ENCODE measurements at places on chromosomes 5 and 9.

DNA sequence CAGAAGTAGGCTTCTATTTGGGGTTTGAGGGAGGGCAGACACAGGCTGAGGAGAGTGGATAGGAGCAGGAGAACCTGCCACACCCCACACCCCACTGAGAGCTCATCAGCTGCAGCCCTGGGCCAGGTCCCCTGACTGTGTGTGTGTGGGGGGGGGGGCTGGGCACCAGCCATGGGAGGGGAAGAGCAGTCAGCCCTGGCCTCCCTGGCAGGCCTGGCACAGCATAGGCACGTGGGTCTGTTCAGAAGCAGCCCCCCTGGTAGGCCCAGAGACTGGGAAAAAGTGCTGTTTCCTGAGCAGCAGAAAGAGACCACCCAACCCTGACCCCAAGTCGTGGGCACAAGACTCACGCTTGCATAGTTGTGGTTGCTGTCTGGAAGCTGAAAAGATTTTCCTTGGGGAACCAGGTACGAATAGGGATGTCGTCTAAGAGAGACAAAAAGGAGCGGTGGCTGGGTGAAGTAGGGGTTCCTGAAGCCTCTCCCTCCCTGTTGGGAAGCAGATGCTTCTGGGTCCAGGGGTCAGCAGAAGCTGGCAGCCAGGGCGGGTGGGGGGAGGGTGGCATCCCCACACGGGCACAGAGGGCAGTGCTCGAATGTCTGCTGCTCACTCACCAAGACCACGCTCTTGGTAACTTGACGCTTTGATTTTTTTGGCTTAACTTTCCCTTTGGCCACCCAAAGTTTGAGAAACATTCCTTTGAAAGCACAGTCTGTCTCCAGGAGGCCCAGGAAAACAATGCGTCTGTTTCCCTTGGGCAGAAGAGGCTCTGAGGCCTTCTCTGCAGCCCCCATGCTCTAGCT lies 2.9 kb downstream of the NSMF start:
- H3K27me3 ChIP-seq: no peaks in the 10 kb centered on the region
- H3K36me3 ChIP-seq: peaks cover 19% of the 10 kb centered on the region
- no peak for DNase-seq
- H3K4me3 ChIP-seq: no peak overlapping the region

DNA sequence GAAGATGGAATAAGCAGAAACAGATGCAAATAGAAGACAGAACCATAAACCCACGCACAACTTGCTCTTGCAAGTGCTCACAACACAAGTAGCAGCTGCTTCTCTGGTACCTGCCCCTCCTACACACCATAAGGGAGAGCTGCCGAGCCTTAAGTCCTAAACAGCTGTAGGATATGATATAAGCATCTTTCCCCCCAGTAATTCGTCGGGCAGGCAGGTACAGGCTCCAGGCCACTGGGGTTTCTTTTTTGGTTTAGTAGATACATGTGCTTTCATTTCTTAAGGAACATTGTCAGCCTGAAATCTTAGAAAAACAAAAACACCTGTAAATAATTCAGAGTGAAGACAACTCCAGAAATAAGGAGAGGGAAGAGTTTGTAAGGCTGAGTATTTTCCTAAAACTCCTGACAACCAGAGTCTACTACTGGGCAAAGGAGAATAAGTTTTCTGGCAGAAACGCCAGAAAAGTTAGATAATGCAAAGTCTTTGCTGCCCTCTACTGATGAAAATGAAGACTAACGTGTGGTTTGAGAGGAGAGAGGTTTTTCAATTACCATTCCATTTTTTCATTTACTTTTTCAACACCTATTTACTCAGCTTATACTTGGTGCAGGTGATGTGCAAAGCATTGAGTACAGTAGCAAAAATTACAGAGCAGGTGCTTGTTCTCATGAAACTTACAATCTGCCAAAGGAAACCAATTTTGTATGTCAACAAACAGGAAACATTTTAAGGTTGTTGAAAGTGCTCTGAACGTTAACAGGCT lies 20.1 kb upstream of the TCERG1 start:
- no peak overlapping the region for H3K4me3 ChIP-seq
- no peak for DNase-seq
- H3K36me3 ChIP-seq: no peaks in the 10 kb centered on the region
- peaks cover 22% of the 10 kb centered on the region for H3K27me3 ChIP-seq
- no peak overlapping the region for H3K27ac ChIP-seq

DNA sequence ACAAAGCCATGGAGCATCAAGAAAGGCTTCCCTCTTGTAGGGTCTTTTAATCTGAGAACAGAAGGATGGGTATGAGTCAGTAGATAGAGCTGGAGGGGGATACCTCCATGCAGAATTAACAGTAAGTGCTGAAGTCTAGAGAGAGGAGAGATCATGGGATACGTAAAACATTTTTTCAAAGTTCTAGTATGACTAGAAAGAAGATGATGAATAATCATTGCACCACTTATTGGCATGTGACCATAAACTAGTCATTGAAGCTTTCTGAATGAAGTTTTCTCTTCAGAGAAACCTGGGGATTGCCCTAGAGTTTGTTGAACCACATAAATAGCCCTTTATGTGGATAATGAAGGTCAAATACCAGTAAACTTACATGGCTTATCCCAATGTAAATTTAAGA lies 48.6 kb upstream of the PTPRD start:
- H3K27me3 ChIP-seq: no peaks in the 10 kb centered on the region
- no peaks in the 10 kb centered on the region for H3K36me3 ChIP-seq
- no peak overlapping the region for H3K4me3 ChIP-seq
- DNase-seq: no peak

- DNase-seq: no peak
- H3K27me3 ChIP-seq: no peaks in the 10 kb centered on the region
- no peak overlapping the region for H3K27ac ChIP-seq
- H3K4me3 ChIP-seq: no peak overlapping the region
- H3K36me3 ChIP-seq: no peaks in the 10 kb centered on the region
- H3K4me1 ChIP-seq: no peaks in the 10 kb centered on the region
Measured at GRCh38 chr5:17665836-17666235, 31.6 kb downstream of the TAF11L14 start.

- no peak for DNase-seq
- H3K4me1 ChIP-seq: no peaks in the 10 kb centered on the region
- peaks cover 13% of the 10 kb centered on the region for H3K27me3 ChIP-seq
- H3K27ac ChIP-seq: no peak overlapping the region
Measured at GRCh38 chr5:35963381-35963843, 25.0 kb upstream of the CAPSL start.

- no peak overlapping the region for H3K4me3 ChIP-seq
- H3K4me1 ChIP-seq: peaks cover 4% of the 10 kb centered on the region
- H3K27me3 ChIP-seq: peaks cover 41% of the 10 kb centered on the region
- no peaks in the 10 kb centered on the region for H3K36me3 ChIP-seq
- DNase-seq: no peak
- no peak overlapping the region for H3K27ac ChIP-seq
Measured at GRCh38 chr9:91953718-91954117, 3.7 kb upstream of the ROR2 start.

- peaks cover 12% of the 10 kb centered on the region for H3K4me1 ChIP-seq
- no peak for DNase-seq
- no peaks in the 10 kb centered on the region for H3K36me3 ChIP-seq
- no peak overlapping the region for H3K27ac ChIP-seq
Measured at GRCh38 chr5:172696171-172696849, 55.2 kb downstream of the NEURL1B start.

- H3K27me3 ChIP-seq: no peaks in the 10 kb centered on the region
- no peak for DNase-seq
- H3K36me3 ChIP-seq: no peaks in the 10 kb centered on the region
- no peaks in the 10 kb centered on the region for H3K4me1 ChIP-seq
- H3K27ac ChIP-seq: no peak overlapping the region
- no peak overlapping the region for H3K4me3 ChIP-seq
Measured at GRCh38 chr9:8816361-8816760, 1016.8 kb upstream of the DMAC1 start.

DNA sequence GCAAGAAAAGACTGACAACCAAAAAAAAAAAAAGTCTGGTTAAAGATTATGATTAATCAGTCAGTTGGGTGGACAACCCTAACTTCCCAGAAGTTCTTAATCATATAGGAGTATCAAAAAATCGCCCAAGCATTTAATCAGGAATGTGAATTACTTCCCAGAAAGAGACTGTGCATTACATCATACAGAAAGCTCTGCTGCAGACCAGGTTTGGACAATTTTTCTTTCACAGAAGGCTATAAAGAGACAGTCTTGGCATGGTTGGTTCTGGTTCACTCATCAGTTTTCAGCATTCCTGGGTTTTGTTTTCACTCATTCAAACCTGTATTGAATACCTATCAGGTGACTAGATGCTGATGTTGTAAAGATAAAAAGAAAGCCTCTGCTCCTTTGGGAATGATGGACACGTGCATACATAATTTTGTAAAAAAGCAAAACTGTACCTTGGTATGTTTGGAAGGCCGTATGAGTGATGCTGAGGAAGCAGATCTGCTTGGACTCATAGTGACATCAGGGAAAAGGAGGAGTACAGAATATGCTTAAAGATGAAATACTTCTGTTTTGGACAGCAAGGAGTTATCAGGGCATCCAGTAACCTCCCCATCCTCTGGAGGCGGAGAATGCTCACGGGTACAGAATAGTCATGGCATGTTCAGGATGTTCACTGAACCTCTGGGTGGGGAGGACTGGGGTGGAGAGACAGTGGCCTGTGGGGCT lies 178.4 kb downstream of the GNA14 start:
- no peak overlapping the region for H3K27ac ChIP-seq
- no peaks in the 10 kb centered on the region for H3K36me3 ChIP-seq
- no peak for DNase-seq
- H3K27me3 ChIP-seq: peaks cover 2% of the 10 kb centered on the region
- no peaks in the 10 kb centered on the region for H3K4me1 ChIP-seq

DNA sequence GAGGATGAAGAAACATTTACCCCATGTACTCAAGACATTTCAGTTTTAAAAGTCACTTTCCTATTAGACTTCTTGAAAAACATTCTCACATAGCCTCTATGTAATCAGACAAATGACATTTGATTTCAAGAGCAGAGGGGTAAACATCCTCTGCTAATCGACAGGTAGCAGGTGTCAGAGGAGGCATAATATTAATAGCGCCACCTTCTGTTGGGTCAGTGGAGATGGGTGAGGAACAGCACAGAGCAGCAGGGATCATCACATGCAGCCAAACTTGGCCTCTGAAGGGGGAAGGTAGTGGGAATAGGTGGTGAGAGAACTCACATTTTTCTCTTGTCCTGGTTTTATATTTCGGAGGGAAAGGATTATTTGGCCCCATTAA lies 3.3 kb upstream of the LSM11 start:
- no peak for DNase-seq
- H3K36me3 ChIP-seq: peaks cover 22% of the 10 kb centered on the region
- peaks cover 15% of the 10 kb centered on the region for H3K4me1 ChIP-seq
- no peak overlapping the region for H3K4me3 ChIP-seq

DNA sequence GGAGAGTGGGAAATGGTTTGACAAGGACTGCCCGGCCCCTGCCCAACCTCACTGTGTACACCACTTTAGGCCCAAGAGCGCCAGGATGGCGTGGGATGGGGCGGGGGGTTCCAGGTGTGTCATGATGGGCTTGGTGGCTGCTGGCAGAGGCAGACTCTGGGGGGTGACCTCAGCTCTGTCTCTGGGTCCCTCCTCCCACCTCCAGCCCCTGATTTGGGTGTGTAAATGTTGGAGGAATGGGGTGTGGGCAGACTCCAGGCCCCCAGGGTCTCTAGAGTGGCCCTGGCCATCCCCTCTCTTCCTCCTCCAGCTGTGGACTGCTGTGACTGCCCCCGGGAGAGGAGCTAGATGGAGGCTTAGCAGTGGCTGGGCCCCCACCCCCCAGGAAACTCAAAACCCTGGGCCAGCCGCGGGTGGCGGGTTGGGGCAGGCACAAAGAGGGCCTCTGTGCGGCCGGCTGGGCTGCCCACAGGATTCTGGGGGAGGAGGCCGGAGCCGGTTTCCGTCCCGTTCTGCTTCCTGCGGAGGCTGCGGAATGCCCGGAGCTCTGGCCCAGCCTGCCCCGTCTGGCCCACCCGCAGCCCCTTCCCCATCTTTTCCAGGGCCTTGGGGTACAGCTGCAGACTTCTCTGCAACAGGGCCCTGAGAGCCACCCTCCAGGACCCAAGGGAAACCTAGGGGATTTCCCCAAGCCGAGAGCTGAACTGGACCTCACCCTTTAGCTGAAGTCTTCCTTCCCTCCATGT lies 23.1 kb downstream of the CXXC5 start:
- H3K4me3 ChIP-seq: no peak overlapping the region
- H3K27me3 ChIP-seq: no peaks in the 10 kb centered on the region
- H3K4me1 ChIP-seq: peaks cover 42% of the 10 kb centered on the region
- DNase-seq: no peak
- no peaks in the 10 kb centered on the region for H3K36me3 ChIP-seq

GRCh38 chr9:118331622-118332045 lies 627.4 kb downstream of the TLR4 start:
- no peak overlapping the region for H3K27ac ChIP-seq
- H3K36me3 ChIP-seq: no peaks in the 10 kb centered on the region
- DNase-seq: no peak
- H3K27me3 ChIP-seq: no peaks in the 10 kb centered on the region
- H3K4me1 ChIP-seq: no peaks in the 10 kb centered on the region

DNA sequence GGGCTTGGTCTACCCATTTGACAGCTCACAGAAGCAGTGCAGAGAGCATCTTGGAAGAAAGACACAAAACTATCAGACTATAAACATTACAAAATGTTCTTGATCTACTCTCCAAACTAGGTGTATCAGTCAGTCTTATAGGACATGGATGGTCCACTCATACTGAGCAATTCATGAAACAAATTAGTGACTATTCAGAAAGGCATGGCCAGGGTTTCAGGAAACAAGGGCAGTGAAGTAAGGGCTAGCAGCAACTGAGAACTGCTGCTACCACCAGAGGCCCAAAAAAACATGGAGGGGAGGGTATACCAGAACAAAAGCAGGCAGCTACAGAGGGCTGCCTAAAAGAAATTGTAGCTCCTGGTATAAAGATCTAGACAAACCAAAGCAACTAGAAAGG lies 287.0 kb downstream of the PIK3R1 start:
- no peak overlapping the region for H3K27ac ChIP-seq
- H3K4me1 ChIP-seq: no peaks in the 10 kb centered on the region
- peaks cover 2% of the 10 kb centered on the region for H3K36me3 ChIP-seq
- no peak overlapping the region for H3K4me3 ChIP-seq

GRCh38 chr9:132827366-132827765 lies 50.7 kb downstream of the AK8 start:
- no peak for DNase-seq
- H3K36me3 ChIP-seq: no peaks in the 10 kb centered on the region
- H3K27me3 ChIP-seq: peaks cover 7% of the 10 kb centered on the region
- no peak overlapping the region for H3K4me3 ChIP-seq
- H3K27ac ChIP-seq: no peak overlapping the region

All from activated naive CD8-positive, alpha-beta T cell treated with anti-CD3 and anti-CD28 coated beads, Interleukin-2, amount 50 U/mL, for 24 hours (primary cell).